ENCODE measurements at places on chromosomes 11 and 22.

GRCh38 chr22:37290737-37291136 is 8.4 kb downstream of the CYTH4 start:
- no peak for DNase-seq

- DNase-seq: no peak
These were observed 4.6 kb upstream of the MICAL3 start for GRCh38 chr22:18028817-18029527.

DNA sequence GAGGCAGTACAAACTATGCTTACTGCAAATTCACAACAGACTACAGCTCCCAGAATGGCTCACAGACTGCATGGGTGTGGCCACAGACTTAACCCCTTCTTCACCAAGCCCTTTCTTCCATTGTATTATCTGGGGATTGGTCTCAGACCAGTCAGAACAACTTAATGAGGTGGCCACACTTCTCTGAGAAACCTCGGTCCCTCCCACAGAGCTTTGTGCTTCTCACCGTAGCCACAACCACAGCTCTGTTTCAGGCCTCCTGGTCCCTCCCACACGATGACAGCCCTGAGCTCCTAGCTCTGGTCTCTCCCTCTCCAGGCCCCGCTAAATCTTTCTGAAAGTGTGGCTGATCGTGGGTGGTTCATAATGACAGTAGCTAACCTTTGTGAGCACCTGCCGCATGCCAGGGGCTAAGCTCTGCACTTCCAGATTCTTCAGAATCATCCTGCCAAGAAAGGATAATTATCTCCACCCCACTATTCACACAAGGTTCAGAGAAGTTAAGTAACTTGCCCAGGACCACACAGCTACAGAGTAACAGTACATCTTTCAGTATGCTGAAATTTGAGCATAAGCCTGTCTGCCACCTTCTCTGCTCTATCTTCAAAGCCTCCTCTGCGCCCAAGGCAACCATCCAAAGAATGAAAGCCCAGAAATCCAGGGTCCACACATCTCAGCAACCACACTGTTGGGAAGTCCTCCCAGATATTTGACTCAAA is 5.4 kb downstream of the PDE2A start:
- peak; percentile 45 for DNase-seq

DNA sequence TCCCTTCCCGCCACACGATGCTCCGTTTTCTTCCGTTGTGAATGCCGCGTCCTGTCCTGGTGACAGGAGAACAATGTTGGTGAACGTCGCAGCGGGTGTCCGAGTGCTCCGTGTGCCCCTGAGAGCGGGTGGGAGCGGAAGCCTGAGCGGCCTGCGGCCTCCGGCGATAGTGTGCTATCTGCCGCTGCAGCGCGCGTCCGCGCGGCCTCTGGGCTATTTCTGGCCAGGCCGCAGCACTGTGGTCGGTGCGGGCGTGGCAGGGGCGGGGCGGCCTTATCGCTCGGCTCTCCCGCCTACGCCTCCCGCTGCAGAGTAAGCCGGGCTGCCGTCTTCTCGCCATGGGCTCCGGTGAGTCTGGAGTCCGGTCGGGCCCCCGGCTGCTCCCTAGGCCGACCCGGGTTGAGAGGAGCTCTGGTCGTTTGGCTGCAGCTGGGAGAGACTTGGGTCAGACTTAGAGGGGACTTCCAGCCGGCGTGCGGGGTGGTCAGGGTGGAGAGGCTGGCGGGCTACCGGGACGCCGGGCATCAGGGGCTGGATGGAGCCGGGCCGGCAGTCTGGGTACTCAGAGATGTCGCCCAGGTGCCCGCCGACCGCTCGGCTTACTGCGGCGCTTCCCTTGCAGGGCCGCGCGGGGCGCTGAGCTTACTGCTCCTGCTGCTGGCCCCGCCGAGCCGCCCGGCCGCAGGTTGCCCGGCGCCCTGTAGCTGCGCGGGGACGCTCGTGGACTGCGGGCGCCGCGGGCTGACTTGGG is at the start of gene GP1BB:
GP1BB (plus strand) TSS at position 308 of the 751 bp plus-strand sequence; CDS start at position 339, 31 bp downstream.
- no peak for DNase-seq

- no peak for DNase-seq
These were observed 13.4 kb upstream of the DAGLA start for GRCh38 chr11:61666684-61667297.

Measured in stimulated activated CD8-positive, alpha-beta memory T cell treated with anti-CD3 and anti-CD28 coated beads, Interleukin-4, amount 100 ng/mL, for 24 hours (primary cell).